ENCODE measurements at places on chromosomes 5 and 9. TPM values are rescaled to one million over a fixed set of nuclear protein-coding genes. Genes with fewer than 3 reads are reported as not detected.

The AGXT2 gene
- total RNA-seq, result not detected

The EQTN gene
- total RNA-seq, result not detected

The SPINK7 gene
- total RNA-seq, result not detected

The DND1 gene
- total RNA-seq, result 5.4 TPM

- no peak for DNase-seq
Observed at GRCh38 chr5:852431-853401, 1.9 kb upstream of the ZDHHC11 start.

- DNase-seq, result no peak
Observed at GRCh38 chr5:73831066-73831465, 205.1 kb downstream of the ARHGEF28 start.

- no peak for DNase-seq
Observed at GRCh38 chr5:91535499-91535898, 152.4 kb upstream of the ARRDC3 start.

The REEP2 gene
- total RNA-seq, result 232 TPM

DNA sequence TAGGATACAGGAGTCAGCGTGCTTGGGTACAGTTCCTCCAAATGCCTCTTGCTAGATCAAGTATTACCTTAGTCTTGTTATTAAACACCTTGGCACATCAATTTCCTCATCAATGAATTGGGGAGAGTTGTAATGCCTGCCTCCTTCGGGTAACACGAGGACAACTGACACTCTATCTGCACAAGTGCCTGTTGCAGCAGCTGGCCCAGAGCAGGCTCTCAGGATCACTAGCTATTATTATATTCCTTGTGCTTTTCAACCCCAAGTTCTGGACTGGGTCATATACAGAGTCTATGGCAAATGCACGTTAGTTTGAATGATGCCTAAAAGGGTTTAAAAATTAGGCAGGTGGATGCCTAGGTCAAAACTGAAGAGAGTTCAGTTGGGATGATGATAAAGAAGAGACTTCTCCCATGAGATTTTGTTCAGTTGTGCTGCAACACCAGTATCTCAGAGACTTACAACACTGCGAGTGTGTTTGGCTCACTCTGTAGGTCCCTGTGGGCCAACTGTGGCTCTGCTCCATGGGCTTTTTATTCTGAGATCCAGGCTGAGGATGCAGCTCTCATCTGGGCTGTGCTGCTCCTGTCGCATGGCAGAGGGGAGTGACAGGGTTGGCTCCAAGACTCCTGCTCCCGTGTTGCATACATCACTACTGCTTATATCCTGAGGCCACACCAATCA is 41.1 kb upstream of the TEX48 start:
- DNase-seq, result no peak

GRCh38 chr5:181107699-181108098 is 23.3 kb downstream of the OR2V1 start:
- DNase-seq, result no peak

DNA sequence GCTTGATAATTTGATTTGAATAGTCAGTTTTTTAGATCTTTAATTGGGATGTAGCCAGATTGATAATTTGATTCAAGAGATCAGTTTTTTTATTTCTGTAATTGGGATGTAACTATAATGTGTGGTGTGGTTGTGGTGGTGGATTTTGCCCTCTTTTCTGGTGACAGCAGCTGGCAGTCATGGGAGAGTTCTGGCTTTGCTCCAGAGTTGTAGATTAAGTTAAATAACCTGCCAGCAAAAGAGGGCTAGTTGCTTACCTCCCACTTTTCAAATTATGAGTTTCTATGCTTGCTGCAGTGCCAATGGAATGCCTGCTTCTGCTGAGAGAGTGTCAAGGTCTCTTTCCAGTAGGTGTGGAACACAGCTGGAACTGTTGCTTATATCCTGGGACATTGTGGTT is 315.1 kb downstream of the CCDC171 start:
- DNase-seq, result no peak

DNA sequence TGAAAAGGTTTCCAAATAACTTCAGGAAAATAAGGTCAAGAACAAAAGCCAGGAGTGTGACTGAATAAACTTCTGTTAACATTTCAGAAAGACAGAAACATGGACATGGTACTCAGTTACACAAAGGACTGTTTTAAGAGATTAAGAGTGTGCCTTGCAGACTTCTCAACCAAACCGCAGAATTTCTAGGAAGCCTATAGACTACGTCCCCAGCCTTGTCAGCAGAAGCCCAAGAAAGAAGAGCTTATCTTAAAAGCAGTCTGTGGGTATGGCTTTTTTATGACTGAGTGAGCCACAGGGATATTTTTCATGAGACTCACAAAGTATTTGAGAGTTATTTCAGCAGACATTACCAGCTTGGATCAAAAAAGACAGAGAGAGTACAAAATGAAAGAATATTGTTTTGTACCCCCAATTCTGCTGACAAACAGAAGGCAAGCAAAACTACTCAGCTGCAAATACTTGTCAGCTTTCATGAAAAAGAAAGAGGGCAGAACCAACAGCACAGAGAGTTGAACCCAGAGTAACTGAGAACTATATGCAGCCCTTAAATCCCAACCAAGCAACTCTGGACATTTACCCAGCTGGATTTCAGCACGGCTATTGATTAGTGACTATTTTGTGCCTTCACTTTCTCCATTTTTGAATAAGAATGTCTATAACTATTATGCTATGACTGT is 711.0 kb upstream of the CTNND2 start:
- DNase-seq, result no peak

GRCh38 chr5:56763711-56764466 is 51.5 kb upstream of the MAP3K1 start:
- no peak for DNase-seq
